ENCODE measurements at places on chromosomes 6 and 20.

- no peak for DNase-seq
Observed at GRCh38 chr6:43593938-43594337, 18.0 kb downstream of the POLH start.

DNA sequence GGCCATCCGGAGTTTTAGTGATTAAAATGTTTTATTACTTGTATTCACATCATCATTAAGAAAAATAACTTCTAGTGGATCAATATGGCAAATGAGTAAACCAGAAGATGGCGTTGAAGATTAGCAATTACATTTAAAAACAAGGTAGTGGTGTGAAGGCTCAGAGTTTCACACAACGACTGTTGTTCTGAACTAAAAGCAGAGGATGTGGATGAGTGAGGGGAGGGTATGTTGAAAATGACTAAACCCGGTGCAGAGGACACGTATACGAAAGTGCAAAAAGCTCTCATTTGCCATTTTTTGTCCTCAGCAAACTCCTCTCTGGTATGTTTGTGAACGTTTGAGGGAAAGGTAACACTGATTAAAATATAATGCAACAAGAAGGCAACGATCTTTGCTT, 1.9 kb upstream of the IRF4 start:
- DNase-seq = peak; percentile 47

DNA sequence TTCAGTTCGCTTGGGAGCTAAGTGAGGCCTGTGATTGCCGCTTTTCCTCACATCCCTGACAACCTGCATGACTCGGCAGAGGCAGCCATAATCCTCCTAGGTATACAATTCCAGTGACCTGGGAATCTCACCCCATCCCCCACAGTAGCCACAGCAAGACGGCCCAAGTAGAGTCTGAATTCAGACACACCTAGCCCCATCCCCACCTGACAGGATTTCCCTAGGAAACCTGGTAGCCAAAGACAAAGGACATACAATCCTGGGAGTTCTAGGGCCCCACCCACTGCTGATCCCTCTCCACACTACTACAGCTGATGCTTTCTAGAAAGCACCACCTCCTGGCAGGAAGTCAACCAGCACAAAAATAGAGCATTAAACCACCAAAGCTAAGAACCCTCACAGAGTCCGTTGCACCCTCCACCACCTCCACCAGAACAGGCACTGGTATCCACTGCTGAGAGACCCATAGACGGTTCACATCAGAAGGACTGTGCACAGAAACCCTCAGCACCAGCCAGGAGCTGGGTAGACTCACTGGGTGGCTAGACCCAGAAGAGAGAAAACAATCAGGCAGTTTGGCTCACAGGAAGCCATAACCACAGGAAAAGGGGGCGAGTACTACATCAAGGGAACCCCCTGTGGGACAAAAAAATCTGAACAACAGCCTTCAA, 17.9 kb upstream of the RUNX2 start:
- no peak for DNase-seq

DNA sequence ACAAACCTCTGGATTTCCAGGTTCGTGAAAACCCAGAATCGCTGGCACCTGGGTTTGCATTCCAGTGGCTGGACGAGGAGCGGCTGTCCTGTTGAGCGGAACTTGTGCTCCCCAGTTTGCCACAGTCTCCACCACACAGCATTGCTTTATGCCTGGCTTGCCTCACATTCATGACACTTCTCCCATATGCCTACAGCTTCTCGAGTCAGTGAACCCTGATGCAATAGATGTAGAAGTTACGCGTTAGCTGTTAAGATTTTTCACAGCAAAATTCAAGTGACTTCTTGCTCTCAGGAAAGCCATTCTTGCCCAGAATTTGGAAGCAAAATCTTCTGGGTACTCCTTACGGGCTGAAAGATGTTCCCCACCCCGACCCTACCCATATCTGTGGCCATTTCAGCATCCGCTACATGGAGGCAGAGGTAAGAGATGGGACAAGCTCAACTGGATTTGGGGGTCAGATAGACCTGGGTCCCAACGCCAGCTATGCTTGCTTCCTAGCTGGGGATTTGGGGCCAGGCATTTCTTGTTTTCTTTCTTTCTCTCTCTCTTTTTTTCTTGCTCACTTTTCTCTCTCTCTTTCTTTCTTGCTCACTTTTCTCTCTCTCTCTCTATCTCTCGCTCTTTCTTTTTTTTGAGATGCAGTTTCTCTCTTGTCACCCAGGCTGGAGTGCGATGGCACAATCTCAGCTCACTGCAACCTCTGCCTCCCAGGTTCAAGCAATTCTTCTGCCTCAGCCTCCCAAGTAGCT, 12.4 kb upstream of the GDAP1L1 start:
- DNase-seq = no peak

GRCh38 chr20:46399401-46399800, 7.0 kb downstream of the ELMO2 start:
- DNase-seq = no peak

GRCh38 chr20:48951041-48951440, 29.5 kb downstream of the ARFGEF2 start:
- no peak for DNase-seq

DNA sequence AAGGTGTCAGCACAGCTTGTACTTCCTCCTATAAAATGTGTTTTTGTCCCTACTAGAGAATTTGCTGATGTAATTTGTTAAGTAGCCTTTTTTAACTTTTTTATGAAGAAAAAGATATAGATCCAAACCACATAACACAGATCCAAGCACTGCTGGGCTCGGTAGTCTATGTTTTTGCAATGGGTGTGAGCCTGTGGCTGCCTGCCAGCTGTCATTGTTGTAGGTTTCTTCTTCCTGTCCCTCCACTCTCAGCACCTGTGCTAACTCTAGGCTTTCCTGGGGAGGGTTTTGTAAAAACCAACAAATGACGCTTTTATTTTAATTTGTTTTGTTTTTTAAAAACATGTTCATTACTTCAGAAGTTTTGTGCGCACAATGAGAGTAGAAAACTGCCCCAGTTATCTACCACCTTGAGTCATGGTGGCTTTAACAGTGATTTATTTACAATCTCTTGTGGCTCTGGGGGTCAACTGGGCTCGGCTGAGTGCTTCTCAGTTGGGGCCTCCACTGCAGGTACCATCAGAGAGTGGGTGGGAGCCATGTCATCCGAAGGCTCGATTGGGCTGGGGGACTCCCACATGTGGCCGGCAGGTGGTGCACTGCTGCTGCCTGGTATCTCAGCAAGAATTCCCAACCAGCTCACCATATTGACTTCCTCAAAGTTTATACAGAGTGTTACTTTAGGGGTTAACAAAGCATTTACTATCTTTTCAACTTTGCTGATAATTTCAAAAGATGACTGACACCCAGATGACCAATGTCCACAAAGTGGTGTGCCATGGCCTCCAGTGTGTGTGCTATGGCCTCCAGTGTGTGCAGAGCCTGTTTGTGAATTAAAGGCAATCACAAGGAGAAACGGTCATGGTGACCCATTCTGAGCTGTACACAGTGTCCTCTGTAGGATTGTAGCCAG, 3.0 kb upstream of the CCR6 start:
- DNase-seq = no peak

GRCh38 chr6:37947468-37947867, 127.9 kb downstream of the ZFAND3 start:
- DNase-seq = no peak

DNA sequence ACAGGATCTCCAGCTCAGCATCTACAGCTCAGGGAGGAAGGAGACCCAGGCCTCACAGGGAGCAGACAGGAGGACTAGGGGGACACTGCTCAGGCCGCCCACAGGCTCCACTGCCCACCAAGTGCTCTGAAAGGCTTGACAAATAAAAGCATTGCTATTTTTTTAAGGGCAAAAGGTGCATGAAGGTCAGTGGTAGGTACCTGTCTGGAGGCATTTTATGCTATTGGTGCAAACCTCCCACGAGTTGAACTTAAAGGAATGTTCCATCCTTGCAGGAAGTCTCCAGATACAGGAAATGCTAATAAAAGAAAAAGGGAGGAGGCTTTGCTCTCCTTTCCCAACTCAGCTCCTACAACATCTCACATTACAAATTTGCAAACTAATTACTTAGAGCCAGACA, 228.1 kb downstream of the FOXC1 start:
- no peak for DNase-seq

GRCh38 chr20:49951151-49951550, 15.0 kb downstream of the RNF114 start:
- no peak for DNase-seq

DNA sequence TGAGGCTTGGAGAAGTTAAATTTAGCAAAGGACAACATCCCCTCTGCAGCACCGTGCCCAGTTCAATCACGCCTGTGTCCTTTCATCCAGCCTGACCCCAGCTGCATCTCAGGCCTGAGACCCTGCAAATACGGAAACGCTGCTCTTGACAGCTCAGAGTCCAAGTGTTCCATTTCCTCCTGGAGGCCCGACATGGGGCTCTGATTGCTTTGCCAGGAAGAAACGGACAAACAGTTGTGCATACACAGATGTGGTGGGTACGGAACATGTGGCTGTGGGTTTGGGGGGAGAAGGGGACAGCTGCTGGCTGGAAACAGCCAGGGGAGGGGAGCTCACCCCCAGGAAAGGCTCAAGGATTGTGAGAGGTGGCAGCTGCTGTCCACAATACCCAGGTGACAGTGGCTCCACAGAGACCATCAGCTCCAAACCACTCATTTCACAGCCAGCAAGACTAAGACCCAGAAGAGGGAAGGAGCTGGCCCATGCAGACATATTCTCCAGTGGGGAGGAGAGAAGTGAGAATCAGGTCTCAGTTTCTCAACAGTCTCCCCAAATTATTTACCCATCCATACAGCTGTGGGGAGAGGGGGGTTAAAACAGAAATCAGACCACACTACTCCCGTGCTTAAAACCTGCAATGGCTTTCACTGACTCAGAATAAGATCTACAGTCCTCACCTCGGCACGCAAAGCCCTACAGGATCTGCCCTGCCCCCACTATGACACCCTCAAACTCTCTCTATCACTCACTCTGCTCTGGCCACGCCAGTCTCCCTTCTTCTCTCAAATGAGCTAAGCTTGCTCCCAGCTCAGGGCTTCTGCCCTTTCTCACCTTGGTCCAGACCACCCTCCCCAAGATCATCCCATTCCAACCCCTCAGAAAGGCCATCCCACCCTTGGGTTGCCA, 89.1 kb downstream of the PREX1 start:
- DNase-seq = peak; percentile 79

DNA sequence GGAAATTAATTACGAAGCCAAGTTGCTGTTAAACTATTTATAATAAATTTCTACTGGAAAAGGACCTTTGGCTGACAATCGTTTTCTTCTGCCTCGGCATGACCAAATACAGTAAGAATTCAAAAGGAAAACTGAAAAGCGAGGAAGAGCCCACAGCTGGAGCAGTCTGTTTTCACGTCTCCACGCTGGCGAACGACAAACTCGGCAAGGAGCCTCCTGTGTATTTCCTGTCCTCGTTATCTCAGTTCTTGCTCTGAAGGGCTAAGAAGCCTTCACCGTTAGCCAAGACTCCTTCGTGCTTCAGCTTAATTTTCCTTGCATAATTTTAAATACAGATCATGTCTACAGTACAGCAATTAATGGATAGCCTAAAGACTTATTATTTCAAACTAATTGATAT, 214.3 kb upstream of the PLCB4 start:
- no peak for DNase-seq

DNA sequence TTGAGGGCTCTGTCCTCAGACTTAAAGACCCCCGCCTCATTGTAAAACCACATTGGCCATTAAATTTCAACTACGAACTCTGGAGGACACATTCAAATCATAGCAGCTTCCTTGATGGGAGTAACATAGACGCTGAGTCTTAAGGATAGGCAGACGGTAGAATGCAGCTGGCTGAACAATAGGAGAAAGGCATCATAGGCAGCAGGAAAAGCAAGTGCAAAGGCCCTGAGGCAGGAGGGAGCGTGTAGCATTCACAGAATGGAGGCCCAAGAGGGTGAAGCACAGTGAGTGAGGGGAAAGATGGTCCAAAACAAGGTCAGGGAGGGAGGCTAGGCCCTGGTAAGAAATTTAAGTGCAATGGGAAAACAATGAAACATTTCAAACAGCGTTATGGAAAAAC, 8.6 kb upstream of the PFDN4 start:
- no peak for DNase-seq

DNA sequence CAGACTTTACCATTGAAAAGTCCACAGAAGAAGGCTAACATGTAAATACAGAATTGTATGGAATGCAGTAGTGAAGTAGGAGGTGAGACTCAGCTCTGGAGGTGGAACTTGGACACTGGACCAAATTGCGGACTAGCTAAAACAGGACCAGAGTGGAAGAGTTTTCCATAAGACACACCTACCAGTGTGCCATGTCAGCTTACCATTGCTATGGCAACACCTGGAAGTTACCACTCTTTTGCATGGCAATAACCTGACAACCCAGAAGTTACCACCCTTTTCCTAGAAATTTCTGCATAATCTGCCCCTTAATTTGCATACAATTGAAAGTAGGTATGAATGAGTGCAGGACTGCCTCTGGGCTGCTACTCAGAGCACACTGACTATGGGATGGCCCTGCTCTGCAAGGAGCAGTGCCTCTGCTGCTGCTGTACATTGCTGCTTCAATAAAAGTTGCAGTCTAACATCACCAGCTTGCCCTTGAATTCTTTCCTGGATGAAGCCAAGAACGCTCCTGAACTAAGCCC, 569.6 kb upstream of the FLRT3 start:
- DNase-seq = no peak

GRCh38 chr6:56949925-56950495, 4.9 kb upstream of the BEND6 start:
- no peak for DNase-seq

GRCh38 chr20:46108435-46108841, 9.7 kb upstream of the CD40 start:
- no peak for DNase-seq

GRCh38 chr20:54642864-54643667, 167.7 kb downstream of the DOK5 start:
- DNase-seq = no peak

DNA sequence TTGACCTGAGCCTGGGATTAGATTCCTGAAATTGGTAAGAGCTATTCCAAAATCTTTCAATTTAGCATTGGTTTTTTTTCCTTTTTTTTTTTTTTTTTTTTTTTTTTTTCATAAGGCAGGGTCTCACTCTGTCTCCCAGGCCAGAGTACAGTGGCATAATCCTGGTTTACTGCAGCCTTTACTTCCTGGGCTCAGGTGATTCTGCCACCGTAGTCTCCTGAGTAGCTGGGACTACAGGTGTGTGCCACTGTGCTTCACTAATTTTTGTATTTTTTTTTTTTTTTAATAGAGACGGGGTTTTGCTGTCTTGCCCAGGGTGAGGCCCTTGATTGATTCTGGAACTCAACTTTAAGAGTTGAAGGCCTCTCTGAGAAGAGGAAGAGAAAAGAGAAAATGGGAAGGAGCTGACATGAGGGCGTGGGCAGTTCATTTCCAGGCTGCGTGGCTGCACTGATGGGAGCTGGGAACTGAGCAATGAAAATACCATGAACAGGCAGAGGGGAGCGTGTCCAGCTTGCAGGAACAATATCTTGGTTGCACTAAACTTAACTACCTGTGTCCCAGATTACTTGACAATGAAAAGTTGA, 24.6 kb downstream of the KDM1B start:
- DNase-seq = no peak

Measured in stimulated activated CD4-positive, alpha-beta T cell treated with anti-CD3 and anti-CD28 coated beads, Interleukin-1b, Interleukin-23, amount 100 ng/mL, for 48 hours (primary cell).